ENCODE measurements at places on chromosomes 3 and 15. TPM values are rescaled to one million over a fixed set of nuclear protein-coding genes. Genes with fewer than 3 reads are reported as not detected.

- peak; percentile 3 for DNase-seq
Measured at GRCh38 chr15:71691081-71691457, 119.3 kb upstream of the NR2E3 start.

DNA sequence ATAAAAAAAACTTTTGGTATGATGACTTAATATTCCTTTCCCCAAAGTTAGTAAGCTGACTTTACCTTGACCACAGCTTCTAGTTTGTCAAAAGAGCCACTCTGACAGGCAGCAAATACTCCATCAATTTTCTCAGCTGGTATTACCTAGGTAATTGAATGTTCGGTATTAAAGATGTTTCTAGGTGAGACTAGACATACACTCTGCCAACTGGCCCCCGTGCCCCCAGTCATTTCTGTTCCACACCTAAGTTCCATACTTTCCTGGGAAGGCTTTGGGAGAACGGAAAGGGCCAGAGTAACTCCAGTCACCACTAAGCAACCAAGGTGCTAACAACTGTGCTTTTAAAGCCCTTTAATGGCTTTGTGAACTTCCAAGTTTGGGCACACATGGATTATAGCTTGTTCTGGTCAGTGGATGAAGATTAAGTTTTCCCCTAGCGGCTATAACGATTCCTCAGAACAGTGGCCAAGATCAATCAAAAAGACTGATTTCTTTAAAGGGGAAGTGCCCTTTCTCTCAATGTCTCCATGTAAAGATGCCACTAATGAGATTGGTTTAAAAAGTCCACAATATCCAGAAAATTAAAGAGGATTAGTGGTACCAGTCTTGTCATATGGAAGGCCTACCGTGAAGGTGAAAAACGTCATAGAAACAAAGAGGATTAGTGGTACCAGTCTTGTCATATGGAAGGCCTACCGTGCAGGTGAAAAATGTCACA is 7.0 kb downstream of the EIF4A2 start:
- peak; percentile 71 for DNase-seq

The SAMMSON gene
- total RNA-seq: 0.55 TPM

- no peak for DNase-seq
Measured at GRCh38 chr3:29279806-29280205, 1.1 kb upstream of the RBMS3 start.

DNA sequence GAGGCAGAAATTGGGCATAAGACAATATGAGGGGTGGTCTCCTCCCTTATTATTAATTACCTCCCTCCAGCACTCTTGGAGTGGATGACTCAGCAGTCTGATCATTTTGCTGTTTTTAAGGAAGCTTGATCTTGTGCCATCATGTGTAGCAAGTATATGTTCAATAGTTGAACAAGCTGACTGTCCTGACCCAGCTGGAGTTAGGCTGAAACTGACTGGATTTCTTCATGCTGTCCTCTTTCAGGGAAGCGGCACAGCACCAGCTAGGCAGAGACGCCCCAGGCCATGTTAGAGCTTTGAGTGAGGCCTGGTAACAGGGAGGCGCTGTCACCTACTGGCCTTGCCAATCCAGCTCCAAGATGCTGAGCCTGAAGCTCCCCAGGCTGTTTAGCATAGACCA is 54.4 kb upstream of the KIF23 start:
- DNase-seq: no peak

Data from endodermal cell (in vitro differentiated cells).